Right renal cortex interstitium (tissue), 3 donors: ENCODE measurements at places on chromosomes 2 and 18. TPM values are rescaled to one million over a fixed set of nuclear protein-coding genes. Genes with fewer than 3 reads are reported as not detected.

APCDD1 gene
- 57.3 TPM for polyA plus RNA-seq

GRCh38 chr18:68722821-68723220 lies 7.9 kb upstream of the TMX3 start:
- no peak for DNase-seq

EVA1A gene
- 15.6 TPM for polyA plus RNA-seq

DNA sequence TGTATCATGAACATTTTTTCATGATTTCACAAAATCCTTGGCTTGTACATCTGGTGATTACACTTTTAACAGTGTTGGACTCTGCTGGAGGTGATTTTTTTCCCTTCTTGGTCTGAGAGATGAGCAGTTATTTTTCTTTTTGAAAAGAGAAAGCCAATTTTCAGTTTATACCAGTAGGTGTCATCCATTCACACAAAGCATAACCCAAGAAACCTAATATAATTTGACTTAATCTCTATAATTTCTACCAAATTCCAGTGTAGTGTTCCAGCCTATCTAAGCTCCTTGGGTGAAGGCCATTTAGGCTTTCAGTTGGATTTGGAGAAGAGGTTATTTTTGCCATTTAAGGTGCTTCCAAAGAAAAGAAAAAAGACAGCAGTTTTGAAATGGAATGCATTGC lies 7.7 kb upstream of the ICOS start:
- no peak for DNase-seq

ALPP gene
- not detected for polyA plus RNA-seq

DNA sequence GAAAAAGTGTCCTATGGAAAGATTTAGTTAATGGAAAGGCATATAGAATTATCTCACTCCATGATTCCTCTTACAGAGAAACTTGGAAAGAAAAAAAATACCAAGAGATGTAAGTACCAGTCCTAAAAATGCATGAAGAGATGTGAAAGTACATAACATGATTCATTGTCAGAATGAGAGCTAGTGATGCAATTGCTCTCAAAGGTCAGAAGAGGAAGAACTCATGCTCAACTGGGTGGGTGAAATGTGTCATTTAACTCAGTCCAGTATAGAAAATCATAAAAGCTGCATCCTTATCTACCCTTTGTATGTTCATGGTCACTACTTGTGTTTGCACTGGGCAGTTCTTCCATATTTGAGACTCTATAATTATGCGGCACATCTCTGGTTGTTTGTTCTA lies 300.0 kb upstream of the PIK3C3 start:
- DNase-seq = no peak

CPLX4 gene
- polyA plus RNA-seq = 0.18 TPM

DNA sequence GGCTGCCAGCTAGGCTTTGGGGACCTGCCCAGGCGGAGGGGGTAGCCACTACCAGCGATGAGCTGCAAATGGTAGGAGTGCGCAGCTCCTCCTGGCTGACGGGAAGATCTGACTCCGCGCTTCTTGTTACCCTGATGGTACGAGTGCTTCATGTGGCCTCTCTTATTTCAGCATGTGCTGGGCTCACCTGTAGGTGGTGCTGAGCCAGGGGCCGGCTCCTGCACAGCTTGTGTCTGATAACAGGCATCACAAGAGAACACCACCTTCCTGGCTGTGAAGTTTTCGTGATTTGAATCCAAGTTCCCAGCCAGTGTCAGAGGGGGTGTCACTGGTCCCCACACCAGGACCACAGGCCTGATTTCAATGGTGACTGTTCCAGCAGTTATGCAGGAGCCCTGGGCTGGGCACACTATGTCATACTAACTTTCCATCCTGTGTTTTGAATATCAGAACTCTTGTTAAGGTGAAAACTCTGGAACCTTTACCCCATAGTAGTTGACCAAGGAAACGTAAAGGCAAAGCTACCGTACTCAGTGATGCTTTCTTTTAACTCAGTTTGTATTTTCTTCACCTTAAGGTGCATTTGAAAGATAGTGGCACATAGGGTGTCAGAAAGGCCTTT lies 28.0 kb downstream of the APCDD1 start:
- no peak for DNase-seq

DNA sequence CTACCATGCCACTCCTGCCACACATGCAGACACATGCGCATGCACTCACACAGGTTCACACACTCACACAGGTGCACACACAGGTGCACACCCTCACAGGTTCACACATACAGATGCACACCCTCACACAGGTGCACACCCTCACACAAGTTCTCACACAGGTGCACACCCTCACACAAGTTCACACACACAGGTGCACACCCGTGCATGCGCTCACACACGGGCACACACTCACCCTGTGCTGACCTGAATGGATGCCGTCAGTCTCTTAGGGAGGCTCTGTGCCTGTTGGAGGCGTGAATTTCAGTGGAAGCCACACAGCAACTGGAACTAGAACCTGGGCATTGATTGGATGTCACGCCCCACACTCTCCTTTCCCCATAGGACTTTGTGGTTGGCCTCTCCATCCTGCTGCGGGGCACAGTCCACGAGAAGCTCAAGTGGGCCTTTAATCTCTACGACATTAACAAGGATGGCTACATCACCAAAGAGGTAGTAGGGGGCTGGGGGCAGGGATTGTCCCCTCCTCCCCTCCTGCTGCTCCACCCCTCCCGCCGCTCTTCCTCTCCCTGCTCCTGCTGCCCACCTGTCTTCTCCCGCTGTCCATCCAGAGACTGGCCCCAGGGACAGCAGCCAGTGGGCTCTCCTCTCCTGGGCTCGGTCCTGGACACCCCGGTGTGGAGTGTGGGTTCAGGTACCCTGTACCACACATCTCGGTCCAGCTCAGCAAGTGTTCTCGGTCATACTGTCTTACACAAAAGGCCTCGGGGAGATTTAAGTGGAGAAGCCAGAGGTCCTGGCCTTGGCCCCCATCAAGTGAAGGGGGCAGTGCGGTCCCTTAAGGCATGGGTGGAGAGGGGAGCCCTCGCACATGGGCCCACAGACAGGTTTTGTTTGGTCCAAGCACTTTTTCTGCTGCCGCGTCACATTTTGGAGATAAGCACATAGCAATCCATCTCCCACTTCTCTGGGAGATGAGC lies 21.0 kb upstream of the FAHD2A start:
- DNase-seq = no peak

DNA sequence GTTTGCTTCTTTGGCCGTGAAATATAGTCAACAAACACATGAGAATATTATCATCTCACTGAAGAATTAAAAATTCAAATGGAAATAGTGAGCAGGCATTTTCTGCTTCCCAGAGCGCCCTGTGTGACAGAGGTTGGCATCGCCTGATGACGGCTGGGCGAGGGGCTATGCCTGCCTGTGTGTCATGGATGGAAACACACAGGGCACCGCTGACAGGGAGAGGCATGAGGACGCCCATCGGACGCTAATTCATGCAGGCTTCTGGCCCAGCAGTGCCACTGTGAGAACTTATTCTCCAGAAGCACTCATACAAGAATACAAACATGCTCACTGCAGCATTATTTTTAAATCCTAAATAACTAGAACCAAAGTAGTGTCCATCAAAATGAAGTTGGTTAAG lies 61.4 kb upstream of the OTOS start:
- DNase-seq = no peak

GRCh38 chr2:110707386-110707965 lies 24.9 kb upstream of the ACOXL start:
- no peak for DNase-seq

- no peak for DNase-seq
These were observed 57.2 kb downstream of the SOX11 start for GRCh38 chr2:5749347-5749746.

DNA sequence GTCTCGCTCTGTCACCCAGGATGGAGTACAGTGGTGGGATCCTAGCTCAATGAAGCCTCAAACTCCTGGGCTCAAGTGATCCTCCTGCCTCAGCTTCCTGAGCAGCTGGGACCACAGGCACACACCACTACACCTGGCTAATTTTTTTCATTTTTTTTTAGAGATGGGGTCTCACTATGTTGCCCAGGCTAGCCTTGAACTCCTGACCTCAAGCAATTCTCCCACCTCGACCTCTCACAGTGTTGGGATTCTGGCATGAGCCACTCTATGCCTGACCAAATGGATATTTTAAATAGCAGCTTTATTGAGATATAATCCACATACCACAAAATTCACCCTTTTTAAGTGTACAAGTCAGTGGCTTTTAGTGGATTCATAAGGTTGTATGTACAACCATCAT lies 11.1 kb downstream of the RNF149 start:
- no peak for DNase-seq

- no peak for DNase-seq
These were observed 49.2 kb upstream of the PPP1CB start for GRCh38 chr2:28702415-28702861.

DNA sequence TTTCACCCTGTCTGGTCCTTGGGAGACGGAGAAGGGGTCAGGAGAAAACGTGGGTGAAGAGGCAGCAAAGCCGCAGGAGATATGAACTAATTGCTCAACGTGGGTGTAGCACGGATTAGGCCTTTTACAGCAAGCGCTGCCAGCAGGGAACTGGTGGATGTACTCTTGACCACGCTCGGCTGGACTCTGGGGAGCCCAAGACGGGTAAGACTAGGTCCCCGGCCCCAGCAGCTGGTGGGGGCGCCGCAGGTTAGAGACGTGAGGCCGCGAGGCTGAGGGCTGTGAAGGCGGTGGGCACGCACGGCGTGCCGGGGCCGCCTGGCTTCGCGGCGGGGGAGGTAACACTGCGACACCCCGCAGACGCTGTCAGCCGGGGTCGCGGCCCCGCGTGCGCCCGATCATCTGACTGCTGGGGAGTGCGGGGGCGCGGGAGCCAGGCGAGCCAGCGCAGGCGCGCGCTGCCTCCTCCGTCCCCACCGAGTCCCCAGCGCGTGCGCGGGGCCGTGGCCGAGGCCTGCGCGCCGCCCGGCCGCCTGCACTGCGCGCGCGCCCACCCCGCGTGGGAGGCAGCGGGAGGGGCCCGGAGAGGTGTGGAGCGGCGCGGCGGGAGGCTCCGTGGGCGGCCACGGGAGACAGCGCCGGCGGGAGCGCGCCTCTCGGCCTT lies at the start of gene CLIP4:
Gene CLIP4 (plus strand): TSS at position 470 of the 664 bp plus-strand sequence. CDS start 5,974 bp downstream, outside the sequence.
- no peak for DNase-seq

DNA sequence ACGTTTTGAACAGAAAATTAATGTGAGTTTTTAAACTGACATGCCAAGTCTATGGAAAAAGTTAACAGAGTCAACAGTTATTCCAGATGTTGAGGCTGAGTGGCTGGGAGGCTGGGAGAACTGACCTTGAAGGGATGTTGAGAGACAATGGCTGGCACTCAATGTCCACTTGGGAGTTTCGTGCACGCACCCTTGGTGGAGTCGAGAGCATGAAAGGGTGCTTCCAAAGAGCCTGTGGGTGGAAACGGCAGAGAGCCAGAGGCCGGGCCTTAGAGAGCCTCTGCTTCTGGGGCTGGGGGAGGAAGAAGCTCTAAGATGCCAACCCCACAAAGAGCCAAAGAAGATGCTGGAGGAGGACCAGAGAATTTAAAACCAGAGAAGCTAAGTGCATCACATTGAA lies 63.4 kb upstream of the L3MBTL4 start:
- no peak for DNase-seq

GRCh38 chr2:20467789-20468548 lies 21.1 kb downstream of the RHOB start:
- DNase-seq = no peak

GRCh38 chr18:75248426-75249174 lies 38.0 kb downstream of the TSHZ1 start:
- DNase-seq = no peak

LRRC30 gene
- polyA plus RNA-seq = 0.40 TPM

FOXD4L1 gene
- 0.31 TPM for polyA plus RNA-seq

DNA sequence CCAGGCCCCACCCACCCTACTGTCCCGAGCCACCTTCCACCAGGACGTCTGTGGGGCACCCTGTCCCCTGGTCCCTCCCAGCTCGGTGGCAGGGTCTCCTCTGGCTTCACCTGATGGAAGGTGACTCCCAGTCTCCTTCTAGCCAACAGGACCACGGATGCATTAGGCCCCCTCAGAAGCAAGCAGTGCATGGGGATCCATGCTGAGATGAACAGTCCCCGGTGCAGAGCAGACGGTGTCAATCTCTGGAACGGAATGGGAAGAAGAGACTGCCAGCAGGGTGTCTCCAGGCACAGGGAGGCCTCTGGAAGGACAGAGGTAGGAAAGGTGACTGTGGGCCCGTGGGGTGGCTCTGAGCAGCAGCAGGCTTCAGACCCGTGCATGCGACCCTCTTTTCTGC lies 65.2 kb upstream of the FZD7 start:
- DNase-seq = no peak

DNA sequence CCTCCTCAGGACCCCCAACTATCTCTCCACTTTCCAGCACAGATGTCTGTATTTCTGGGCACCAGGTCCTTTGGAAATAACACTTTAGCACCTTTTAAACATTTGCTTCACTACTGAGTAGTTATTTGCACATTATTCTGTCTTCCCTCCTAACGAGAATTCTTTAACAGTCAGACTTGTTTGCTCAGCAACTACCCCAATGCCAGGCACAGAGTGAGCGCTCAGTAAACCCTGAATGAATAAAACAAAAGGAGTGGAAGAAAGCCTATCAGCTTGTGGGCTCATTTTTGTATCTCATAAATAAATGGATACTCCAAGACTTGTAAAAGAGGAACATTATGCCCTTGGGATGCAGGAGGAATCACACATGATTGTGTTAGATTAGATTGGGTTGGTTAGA lies 450.4 kb downstream of the TGIF1 start:
- no peak for DNase-seq

DNA sequence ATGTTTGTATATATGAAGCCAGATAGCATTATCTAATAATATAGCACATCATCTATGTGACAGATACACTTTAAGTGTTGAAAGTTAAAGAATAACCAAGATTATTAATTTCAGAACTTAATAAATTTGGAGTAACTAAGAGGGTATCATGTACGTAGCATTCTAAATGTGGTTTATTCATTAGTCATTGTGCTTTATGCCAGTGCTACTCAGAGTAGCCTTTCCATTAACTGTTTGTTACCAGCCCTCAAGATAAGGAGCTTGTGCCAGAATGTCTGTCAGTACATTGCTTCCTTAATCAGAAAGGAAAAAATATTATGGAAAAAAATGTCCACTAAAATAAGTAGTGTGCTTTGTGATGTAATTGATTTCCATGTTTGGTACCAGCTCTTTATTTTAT lies 94.9 kb upstream of the TWSG1 start:
- no peak for DNase-seq

PPIL3 gene
- 59.3 TPM for polyA plus RNA-seq

- DNase-seq = no peak
These were observed 88.7 kb downstream of the THADA start for GRCh38 chr2:43507137-43507536.

- no peak for DNase-seq
These were observed 579.5 kb downstream of the ARHGAP15 start for GRCh38 chr2:143708682-143709081.
